DMS53 (cell line): ENCODE measurements at places on chromosomes 2 and 18.

DNA sequence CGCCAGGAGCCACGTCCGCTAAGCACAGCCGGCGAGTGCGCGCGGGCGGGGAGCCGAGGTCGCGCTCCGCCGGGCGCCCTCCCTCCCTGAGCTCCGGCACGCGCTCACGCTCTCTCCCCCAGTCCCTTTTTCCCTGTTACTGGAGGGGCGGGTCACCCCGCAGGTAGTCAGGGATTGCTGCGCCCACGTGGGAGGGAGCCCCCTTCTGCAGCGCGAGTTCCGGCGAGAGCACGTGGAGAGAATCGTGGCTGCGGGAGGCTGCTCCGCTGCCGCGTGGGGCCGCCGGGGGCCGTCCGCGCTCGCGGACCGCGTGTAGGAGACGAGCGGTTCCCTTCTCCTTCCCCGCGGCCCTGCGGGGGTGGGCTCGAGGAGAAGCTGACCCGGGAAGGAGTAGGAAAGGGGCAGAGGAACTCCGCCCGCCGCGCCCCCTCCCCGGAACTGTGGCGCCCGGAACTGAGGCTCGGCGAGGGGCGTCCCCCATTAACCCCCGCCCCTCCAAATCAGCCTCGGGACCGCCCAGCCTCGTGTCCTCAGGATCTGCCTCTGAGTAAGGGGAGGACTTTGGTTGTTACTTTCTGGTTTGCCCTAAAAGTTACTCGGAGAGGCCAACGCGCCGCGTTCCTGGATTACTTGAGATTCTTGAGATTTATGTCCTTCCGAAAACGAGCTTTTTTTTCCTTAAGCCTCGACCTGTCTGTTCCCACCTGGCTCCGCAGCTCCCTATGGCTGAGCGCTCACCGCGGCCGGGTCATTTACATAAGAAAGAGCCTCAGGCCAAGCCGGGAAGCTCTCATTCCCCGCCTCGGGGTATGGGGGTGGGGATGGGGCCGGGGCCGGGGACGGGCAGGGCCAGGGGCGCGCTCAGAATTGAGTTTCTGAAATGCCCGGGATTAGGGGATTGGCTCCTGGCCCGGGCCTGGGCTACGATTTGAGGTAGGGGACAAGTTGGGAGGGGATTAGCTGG, 1.1 kb downstream of the HK2 start:
- DNase-seq: peak; percentile 87

DNA sequence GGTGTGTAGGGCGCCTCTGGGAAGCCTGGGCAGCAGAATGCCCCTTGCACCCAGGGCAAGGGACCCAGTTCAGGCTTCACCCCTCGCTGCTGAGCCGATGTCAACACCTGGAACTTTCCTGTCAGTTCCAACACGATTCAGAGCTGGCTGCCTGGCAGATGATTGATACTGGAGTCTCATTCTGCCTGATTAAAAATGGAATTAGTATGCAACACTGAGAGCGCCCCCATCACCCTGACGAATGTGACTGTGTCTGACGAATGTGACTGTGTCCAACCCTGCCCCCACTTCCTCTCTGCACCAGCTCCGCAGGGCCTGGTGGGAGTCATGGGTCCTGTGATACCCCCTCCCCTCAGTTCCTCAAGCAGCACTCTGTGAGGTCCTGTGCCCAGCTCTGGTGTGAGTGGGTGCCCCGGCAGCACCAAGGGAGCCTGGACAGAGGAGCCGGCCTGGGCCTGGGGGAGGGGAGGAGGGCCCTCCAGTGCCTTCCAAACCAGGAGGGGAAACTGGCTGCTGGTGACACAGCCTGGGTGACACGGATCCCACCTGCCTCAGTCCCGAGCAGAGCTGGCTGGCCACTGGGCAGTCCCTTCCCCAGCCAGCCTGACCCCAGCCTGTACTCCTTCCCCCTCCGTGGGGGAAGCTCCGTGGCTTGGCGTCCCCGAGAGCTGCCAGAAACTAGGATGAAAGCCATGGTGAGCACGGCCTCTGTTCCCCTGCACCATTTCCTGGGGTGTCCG, 41.4 kb upstream of the ALPP start:
- no peak for DNase-seq

DNA sequence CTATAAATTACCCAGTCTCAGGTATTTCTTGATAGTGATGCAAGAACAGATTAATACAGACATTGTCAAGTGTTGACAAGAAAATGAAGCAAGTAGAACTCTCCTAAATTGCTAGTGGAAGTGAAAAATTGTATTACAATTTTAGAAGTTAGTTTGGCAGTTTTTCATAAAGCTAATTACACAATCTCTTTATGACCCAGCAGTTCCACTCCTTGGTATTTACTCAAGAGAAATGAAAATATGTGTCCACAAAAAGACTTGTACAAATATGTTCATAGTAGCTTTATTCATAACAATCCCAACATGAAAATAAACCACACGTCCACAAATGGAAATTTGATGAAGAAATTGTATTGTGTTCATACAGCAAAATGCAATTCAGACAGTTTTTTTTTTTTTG, 49.4 kb downstream of the PDE1A start:
- no peak for DNase-seq

DNA sequence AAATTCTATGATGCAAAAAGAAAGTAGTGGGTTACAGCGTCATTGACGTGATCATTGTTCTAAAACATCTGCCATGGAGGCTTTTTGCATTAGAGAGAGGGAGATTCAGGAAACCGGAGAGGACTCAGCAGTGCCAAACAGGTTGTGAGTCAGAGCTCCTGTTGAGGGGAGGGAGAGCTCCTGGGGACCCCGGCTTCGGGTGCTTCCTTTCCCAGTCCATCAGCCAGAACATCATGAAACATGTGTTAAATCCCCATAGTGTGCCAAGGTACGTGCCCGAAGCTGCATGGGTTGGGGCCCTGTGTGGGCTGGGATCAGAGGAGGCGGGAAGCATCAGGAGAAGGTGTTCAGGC, 791 bp upstream of the CYRIA start:
- DNase-seq: peak; percentile 27

GRCh38 chr2:238955648-238956531, 108.0 kb downstream of the TWIST2 start:
- no peak for DNase-seq

GRCh38 chr2:234690569-234691213, 193.8 kb upstream of the ARL4C start:
- DNase-seq: peak; percentile 34

DNA sequence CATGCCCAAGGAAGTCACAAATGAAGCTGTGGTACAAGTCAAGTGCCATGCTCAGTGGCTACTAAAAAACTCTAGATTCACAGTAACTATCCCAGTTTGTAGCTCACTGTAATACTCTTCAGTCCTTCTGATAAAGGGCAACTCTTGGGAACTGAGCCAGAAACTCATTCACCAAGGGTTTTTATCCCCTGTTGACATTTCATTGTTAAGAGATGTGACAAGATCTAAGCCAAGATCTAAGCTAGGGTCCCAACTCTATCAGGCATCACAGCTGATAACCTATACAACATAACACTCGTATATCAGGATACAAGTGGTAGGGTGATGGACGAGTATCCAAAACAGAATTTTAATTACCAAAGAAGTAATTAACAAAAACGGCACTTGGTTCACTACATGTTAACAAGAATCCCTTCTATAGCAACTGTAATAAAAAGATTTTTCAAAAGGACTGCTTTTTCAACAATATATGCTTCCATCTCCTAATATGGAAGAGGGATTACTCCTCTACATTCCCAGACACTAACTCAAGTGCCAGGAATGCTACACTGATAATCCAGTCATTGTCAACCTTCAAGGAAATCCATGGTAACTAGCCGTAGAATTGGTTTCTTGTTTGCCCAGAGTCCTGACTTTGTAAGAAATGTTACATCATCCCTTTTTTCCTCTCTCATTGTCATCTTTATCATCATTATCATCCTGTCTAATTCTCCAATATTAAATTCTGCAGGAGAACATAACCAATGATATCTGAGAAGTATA, 111.7 kb downstream of the CDH2 start:
- DNase-seq: peak; percentile 4

- no peak for DNase-seq
Measured at GRCh38 chr2:30341500-30342267, 105.4 kb upstream of the LCLAT1 start.

DNA sequence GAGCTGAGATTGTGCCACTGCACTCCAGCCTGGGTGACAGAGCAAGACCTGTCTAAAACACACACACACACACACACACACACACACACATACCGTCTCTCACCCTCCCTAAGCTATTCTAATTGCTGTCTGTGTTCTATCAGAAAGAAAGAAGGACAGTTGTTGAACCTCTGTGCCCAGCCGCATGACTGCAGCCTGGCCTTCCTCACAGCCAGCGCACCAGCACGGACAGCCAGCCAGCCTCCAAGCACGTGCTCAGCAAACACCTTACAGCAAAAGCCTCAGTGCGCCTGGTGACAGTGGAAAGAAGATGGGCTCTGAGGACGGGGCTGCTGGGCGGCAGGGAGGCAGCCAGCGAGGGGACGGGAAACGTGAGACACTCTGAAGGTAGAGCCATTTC, 58.0 kb downstream of the ZNF516 start:
- no peak for DNase-seq

GRCh38 chr18:22065311-22065710, 104.1 kb upstream of the GATA6 start:
- no peak for DNase-seq

GRCh38 chr2:239275847-239276831, 124.7 kb downstream of the HDAC4 start:
- DNase-seq: peak; percentile 92

DNA sequence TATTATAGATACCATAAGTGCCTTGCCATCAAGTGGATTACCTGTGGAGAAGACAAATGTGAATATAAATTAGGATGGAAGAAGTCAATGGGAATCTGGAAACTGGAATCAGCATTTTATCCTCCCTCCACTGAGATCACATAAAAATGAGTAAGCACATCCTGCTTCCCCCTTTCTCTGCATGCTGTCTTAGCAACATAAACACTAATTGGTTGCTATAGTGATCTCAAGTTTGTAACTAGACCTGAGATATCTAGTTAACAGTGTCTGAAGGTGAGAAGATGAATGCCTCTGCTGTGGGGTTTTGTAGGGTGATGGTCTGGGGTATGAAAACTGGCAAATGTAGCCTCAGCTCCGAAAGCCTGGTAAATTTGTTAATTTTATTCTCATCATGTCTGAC, 1357.5 kb upstream of the CELF4 start:
- peak; percentile 83 for DNase-seq

GRCh38 chr18:45359275-45360009, 255.8 kb upstream of the SLC14A2 start:
- peak; percentile 58 for DNase-seq

GRCh38 chr2:105801961-105802360, 57.2 kb downstream of the NCK2 start:
- no peak for DNase-seq

GRCh38 chr2:37614061-37614738, 57.2 kb downstream of the CDC42EP3 start:
- peak; percentile 19 for DNase-seq

- peak; percentile 13 for DNase-seq
Measured at GRCh38 chr2:4134551-4135550, 431.5 kb downstream of the DCDC2C start.

DNA sequence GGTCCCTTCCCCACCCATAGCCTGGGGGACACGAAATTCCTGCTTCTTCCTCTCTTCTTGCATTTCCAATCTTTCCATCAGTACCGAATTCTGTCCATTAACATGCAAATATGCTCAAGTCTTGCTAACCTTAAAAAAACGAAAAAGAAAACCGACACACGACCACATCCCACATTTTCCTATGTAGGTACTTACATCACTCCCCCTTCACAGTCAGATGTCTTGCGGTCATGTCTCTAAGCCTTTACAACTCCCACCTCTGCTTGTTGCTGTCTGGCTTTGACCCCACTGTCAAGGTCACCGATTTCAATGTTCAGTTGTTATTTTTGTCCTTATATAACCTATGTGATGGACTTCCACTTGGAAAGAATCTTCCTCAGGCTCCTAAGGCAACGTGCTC, 219.4 kb downstream of the NAPG start:
- DNase-seq: no peak

GRCh38 chr2:239397931-239398471, 2.8 kb downstream of the HDAC4 start:
- no peak for DNase-seq

DNA sequence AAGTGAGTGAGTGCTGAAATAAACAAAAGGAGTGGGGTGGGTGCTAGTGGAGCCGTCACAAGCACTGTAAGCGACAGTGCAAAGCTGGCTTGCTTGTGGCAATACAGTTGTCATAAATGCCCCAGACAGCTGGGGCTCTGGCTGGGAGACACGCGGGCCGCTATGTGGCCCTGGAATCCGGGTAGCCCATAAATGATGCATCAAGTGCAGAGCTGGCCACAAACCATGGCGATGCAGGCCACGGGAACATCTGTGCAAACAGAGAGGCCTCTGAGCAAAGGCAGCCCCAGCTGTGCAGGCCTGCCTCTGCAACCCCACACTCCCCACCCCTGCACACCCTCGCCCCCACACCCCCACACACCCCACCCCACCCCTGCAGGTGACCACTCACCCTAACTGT, 349.2 kb upstream of the ID2 start:
- DNase-seq: peak; percentile 12
